ENCODE measurements at places on chromosomes 11 and 22.

DNA sequence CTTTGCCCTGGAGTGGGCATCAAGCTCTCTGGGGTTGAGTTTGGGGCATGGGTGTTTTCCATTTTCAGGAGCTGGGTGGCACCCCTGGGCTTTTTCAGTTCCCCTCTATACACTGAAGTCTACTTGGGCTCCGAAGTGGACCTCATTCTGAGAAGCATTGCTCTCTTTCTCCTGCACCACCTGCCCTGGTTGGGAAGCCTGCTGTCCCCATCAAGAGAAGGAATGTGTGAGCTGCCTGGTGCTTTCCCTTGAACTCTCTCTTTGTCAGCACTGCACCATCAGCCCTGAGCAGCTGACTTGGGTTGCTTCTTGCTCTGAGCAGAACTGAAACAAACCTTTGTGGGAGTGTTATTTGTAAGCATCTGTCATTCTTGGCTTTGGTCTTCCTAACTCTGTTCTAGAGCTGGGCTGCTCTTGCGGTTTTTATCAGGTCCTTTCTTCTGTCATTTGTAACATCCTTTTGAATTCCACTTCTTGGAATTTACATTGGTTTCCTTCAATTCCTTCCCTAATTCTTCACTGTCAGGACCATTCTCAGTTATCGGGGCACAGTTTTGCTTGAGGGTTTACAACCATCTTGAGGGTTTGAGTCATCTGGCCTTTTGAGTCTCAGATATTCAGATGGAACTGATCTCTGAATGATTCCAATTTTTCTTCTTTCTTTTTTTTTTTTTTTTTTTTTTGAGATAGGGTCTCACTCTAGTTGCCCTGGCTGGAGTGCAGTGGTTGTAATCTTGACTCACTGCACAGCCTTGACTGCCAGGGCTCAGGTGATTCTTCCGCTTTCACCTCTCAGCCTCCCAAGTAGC, 20.5 kb downstream of the UBE2L3 start:
- DNase-seq, result peak; percentile 18

GRCh38 chr11:112555491-112556364, 295.1 kb upstream of the PLET1 start:
- DNase-seq, result peak; percentile 14

- DNase-seq, result no peak
Observed at GRCh38 chr11:18756889-18757288, 30.9 kb upstream of the IGSF22 start.

- no peak for DNase-seq
Observed at GRCh38 chr11:17273668-17274282, 2.8 kb upstream of the NUCB2 start.

- no peak for DNase-seq
Observed at GRCh38 chr22:49922926-49923325, 4.5 kb downstream of the CRELD2 start.

DNA sequence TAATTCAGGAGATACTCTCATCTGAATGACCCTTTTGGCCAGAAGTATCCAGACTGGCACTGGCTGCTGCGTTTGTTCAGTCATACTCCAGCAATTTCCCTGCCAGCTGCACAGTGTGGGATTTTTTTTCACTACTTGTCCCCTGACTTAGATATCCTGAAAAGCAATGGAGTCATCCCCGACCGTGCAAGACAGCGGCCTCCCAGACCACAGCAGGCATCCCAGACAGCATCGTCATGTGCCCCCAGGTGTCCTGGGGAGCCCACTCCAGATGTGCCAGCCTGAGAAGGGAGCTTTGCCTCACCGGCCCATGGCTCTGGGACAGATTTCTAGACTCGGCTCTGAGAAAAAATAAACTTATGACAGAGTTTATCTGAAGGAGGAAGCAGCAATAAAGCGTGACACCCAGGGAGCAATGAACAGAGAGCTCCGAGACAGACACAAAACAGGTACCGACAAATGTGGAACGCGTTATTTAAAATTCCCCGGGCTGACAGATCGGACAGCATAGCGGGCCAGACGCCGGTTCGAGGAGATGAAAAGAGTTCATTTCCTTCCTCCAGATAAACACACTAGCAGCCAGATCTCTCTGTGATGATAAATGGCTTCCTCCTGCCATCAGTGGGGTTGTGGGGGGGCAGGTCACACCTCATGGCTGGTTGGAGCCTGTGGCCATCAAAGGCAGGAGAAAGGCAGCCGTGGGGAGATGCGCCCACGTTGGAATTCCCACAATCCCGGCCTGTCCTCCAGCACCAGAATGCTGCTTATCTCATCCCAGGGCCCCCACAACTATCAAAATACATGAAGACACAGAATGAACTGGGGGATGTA, 106.4 kb upstream of the FGF3 start:
- DNase-seq, result no peak

DNA sequence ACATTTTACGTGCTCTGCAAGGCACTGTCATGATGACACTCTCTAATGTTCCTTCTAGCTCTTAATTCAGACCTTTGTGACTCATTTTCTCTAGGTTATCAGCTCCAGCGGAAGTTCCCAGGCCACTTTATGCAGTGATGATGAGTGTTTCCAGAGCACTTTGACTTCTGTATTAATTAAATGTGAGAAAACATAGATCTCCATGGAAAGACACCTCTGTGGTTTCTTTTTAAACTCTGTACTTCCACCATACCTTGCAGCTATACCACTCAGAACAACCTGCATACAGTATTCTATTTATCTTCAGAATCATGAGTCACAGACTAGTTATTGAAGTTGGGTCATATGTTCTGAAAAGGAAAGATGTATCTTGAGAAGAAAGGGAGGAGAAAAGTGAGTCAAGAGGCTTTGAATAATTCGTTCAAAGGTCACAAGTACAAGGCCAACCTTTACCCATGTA, 175.6 kb upstream of the TENM4 start:
- no peak for DNase-seq

DNA sequence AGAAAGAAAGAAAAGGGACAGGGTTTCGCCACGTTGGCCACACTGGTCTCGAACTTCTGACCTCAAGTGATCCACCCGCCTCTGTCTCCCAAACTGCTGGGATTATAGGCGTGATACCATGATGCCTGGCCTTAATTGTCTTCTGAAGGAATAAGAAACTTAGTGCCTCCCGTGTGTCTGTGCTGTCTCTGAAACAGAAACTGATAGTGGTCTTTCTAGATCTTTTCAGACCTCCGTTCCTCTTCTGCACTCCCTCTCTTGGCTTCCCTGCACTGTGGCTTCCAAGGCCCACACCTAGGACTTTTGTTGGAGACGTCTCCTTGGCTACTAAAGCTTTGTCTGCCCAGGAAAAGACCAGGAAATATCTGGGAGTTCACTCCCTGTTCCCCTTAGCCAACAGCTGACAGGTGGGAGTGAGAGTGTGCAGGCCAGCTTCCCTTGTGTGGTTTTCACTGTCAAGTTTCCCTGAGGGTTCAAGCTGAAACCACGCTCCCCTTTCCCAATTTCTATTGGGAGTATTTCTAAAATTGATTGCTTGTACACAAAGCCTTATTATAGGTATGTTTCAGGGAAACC, 10.1 kb upstream of the HTR3B start:
- DNase-seq, result no peak

DNA sequence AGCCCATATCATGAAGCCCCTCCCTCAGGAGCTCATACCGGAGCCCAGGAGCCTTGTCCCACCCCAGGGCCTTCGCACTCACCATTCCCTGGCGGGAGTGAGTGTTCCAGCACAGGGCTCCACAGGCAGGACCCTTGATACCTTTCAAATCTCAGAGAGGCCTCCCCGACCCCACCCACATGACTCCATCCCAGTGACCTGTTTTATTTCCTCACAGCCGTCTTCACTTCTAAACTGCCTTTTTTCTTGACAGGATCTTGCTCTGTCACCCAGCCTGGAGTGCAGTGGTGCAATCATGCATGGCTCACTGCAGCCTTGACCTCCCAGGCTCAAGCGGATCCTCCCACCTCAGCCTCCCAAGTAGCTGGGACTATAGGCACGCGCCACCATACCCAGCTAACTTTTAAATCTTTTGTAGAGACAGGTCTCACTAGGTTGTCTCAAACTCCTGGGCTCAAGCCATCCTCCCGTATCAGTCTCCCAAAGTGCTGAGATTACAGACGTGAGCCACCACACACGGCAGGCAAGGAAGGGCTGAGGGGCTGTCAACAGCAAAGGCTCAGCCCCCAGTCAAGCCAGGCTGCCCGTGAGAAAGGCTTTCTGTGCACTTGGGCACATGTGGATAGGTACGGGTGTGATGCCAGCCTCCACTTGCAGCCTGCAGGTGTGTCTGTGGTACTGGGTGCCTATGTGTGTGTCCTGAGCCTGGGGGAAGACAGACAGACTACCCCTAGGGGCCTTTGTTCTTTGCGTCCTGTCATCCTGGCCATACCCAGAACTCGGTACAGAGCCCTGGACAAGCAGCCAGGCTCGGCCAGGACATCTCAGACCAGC, 9.3 kb downstream of the RPL3 start:
- no peak for DNase-seq

DNA sequence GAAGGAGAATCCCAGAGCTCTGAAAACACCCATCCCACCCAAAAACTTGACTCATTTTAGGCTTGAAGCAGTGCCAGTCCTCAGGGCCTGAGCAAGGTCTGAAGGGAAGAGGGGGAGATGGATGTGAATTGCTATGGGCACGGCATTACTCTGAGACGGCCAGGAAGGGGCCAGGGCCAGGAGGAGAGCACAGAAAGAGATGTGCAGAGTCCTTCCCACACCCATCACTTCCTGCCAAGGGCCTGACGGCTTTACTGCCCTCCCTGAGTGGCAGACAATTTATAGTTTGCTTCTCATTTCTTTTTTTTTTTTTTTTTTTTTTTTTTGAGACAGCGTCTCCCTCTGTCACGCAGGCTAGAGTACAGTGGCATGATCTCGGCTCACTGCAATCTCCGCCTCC, 22.5 kb downstream of the TAB1 start:
- DNase-seq, result no peak

GRCh38 chr11:11857769-11858168, 16.0 kb downstream of the USP47 start:
- DNase-seq, result no peak

- peak; percentile 25 for DNase-seq
Observed at GRCh38 chr22:20128902-20129746, 2.5 kb upstream of the ZDHHC8 start.

GRCh38 chr11:62664405-62665074, 470 bp downstream of the C11orf98 start:
- peak; percentile 28 for DNase-seq

DNA sequence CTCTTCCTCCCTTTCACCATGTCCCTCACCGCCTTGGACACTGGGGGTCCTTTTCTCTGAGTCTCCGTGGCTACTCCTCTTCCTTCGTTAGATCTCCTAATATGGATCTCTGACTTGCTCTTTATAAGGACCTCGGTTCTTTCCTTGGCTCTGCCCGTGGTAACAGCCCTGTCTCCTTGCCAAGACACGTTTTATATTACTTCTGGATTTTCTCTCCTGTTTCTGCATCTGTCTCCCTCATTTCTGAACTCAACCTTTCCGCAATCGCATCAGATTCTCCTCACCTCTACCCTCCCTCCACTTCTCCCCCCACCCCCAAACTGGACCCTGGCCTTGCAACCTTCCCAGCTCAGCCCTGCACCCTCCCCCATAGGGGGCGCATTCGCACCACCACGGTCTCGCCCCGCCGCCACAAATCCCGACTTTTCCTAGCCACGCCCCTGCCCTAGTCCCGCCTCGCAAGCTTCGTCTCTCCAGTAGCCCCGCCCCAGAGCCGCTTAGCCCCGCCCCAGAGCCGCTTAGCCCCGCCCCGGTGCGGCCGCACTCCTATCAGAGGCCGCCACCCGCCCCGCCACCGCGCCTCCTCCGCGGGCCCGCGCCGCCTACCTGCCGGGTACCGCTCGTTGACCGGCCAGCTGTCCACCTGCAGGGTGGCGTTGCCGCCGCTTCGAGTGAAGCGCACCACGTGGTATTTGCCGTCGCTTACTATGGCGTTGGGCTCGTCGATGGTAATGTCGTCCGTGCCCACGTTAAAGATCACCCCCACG, 39.0 kb downstream of the SLC22A12 start:
- no peak for DNase-seq

GRCh38 chr11:126102436-126102981, 39.8 kb upstream of the CDON start:
- no peak for DNase-seq

DNA sequence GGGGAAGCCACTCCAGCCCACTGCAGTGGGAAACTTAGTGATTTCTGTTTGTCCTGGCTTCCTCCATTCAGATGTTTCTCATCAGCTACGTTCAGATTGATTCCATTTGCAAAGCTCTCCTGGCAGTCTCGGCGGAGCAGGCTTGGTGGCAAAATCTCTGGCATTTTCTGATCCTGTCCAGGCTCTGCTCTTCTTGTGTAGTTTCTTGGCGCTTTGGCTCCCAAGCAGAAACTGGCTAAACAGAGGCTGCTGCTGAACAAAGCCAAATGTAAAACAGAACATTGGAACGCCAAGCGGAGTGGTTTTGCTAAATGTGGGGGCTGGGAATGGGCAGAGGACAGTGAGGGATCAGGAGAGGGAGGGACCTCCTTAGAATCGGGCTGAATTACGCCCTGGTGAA, 36.7 kb downstream of the ADAMTS8 start:
- no peak for DNase-seq

- no peak for DNase-seq
Observed at GRCh38 chr11:121864660-121865059, 251.4 kb downstream of the BLID start.

DNA sequence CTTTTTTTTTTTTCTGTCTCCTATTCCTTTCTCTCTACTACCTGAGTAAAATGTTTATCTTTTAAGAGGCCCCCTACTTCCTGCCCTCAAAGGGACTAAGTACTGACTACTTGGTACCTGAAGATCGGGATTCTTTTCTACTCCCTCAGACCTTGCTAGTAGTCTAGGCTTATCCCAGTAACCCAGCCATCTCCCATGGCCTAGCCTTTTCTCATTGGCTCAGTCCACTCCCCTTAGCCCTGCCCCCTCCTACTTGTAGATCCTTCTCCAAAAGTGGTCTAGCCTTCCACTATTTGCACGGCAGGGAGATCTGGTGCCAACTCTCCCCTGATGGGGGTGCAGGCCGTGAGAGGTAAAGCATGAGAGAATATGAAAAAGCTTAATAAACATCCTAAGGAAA, 133.7 kb downstream of the RCN1 start:
- DNase-seq, result no peak

DNA sequence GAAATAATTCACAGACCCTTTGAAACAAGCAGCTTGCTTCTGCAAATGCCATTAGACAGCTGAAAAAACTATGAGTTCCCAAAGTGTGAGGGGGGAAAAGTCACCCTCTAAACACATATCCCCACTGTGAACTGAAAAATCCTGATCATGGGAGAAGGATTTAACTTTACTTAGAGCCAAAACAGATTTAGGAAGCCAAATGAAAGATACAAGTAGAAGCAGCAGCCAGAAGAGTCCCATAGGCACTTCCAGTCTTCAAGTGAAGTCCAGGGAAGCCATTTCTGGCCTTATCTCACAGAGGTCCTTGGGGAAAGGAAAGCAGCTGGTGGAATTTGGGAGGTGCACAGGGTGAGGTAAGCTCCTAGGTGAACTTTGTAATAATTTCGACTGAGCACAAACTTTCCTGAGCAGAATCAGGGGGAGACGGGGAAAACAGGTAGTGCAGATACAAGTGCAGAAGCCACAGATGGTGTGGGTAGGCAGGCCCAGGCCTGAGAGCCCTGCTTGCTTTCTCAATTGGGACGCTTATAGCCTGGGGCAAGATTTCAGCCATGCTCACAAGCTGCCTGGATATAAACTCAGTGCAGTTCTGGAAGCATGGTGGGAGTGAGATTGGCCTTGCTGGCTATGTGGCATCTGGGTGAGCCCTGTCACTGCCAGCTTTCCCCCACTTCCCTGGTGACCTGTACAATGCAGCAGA, 44.8 kb downstream of the GAS2 start:
- peak; percentile 37 for DNase-seq

Data from NCI-H1694 (cell line).